Smooth muscle cell of bladder (primary cell): ENCODE measurements at places on chromosomes 2 and 18. TPM values are rescaled to one million over a fixed set of nuclear protein-coding genes. Genes with fewer than 3 reads are reported as not detected.

Gene TSN
- total RNA-seq, result 30.9 and 40.5 TPM in 2 replicates

Gene NR4A2
- total RNA-seq, result 0.09 and 1.00 TPM in 2 replicates

Gene GMPPA
- total RNA-seq, result 51.2 and 63.9 TPM in 2 replicates

Gene MEIS1
- 155 and 304 TPM in 2 replicates for total RNA-seq

Gene PLCD4
- total RNA-seq, result 1.8 TPM in 2 replicates

Gene SLC5A7
- not detected in 2 replicates for total RNA-seq

Gene ANKRD30B
- under 0.01 and 0.09 TPM in 2 replicates for total RNA-seq

Gene NPPC
- 0.28 and 0.43 TPM in 2 replicates for total RNA-seq

Gene BOLL
- total RNA-seq, result not detected in 2 replicates

Gene IL1RL2
- 0.85 and 1.5 TPM in 2 replicates for total RNA-seq

Gene EMILIN2
- total RNA-seq, result 26.5 and 28.4 TPM in 2 replicates

Gene RAB11FIP5
- 17.6 and 27.8 TPM in 2 replicates for total RNA-seq

Gene KIAA2012
- total RNA-seq, result under 0.01 and 0.28 TPM in 2 replicates

Gene CCDC102B
- 45.7 and 63.3 TPM in 2 replicates for total RNA-seq

Gene MAP3K19
- not detected in 2 replicates for total RNA-seq

Gene CDH19
- not detected in 2 replicates for total RNA-seq

Gene ZEB2
- total RNA-seq, result 39.4 and 41.1 TPM in 2 replicates

Gene TFPI
- total RNA-seq, result 275 and 292 TPM in 2 replicates

Gene COL4A3
- under 0.01 and 0.18 TPM in 2 replicates for total RNA-seq

Gene MYO1B
- total RNA-seq, result 83.3 and 127 TPM in 2 replicates

Gene SP140
- under 0.01 and 0.14 TPM in 2 replicates for total RNA-seq

Gene SFTPB
- not detected in 2 replicates for total RNA-seq

Gene FBXO36
- 2.3 and 3.8 TPM in 2 replicates for total RNA-seq

Gene OR6B2
- not detected in 2 replicates for total RNA-seq

Gene PLEKHA3
- 3.7 and 5.6 TPM in 2 replicates for total RNA-seq

Gene CYBRD1
- total RNA-seq, result 195 and 340 TPM in 2 replicates

Gene FKBP7
- 81.6 and 102 TPM in 2 replicates for total RNA-seq

Gene MZT2A
- 47.0 and 73.0 TPM in 2 replicates for total RNA-seq

Gene HAAO
- total RNA-seq, result 0.46 and 1.8 TPM in 2 replicates

Gene UBXN2A
- total RNA-seq, result 13.4 and 15.9 TPM in 2 replicates

Gene SCN3A
- total RNA-seq, result 1.00 and 3.1 TPM in 2 replicates

Gene RGPD4
- under 0.01 TPM in 1 of 2 replicates, not detected in the other for total RNA-seq
